ENCODE measurements at places on chromosomes 1 and 21.

DNA sequence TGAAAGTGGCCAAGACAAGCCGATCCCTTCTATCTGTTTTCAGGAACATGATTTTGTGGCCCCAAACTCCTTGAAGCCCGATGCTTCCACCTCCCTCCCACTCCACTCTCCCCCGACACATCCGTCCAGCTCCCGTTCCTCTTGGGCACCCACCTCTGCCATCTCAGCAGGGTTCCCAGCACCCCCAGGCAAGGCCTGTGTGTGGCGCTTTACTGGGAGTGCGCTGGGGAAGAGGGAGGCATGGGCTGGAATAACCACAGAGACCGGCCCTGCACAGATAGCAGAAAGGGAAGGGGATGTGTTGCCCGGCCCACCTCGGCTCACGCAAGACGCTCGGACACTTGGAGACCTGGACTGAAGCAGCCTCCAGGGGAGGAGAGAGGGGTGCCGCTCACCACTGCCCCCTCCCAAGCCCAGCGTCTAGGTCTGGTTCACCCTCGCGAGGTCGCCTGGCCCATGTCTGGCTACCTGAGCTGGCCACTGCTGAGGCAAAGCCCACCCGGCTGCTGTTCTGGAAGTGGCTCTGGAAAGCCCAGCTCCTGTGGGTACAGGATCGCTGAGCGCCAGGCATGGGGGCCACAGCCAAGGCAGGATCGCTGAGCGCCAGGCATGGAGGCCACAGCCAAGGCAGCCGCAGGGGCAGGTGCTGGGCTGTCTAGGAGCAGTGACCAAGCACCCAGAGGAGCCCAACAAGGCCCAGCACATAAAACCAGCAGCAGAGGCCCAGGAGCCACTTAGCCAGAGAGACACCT lies 23.8 kb upstream of the COL18A1 start:
- DNase-seq = no peak

DNA sequence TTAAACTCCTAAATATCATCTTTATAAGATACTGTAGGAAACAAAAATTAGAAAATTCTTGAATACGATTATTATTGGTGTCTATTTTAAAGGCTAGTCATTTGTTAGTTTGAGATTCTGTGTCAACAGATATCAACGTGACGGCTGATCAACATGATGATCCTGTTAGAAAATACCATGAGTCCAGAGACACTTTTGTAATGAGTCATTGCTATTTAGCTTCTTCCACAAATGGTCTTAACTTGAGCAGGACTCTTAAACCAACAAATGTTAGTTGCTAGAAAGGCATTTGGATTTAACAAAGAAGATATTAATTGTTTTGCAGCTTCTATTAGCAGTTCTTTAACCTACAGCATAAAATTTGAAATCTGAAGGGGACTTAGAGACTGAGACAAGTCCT lies 131.2 kb downstream of the TGFB2 start:
- no peak for DNase-seq

- no peak for DNase-seq
These were observed 1.8 kb downstream of the NPPA start for GRCh38 chr1:11845641-11846335.

GRCh38 chr1:88079036-88079435 lies 605.0 kb upstream of the PKN2 start:
- no peak for DNase-seq

GRCh38 chr1:162856260-162856659 lies 4.7 kb downstream of the CCDC190 start:
- no peak for DNase-seq

- DNase-seq = no peak
These were observed 7.3 kb downstream of the WDR26 start for GRCh38 chr1:224427346-224427745.

DNA sequence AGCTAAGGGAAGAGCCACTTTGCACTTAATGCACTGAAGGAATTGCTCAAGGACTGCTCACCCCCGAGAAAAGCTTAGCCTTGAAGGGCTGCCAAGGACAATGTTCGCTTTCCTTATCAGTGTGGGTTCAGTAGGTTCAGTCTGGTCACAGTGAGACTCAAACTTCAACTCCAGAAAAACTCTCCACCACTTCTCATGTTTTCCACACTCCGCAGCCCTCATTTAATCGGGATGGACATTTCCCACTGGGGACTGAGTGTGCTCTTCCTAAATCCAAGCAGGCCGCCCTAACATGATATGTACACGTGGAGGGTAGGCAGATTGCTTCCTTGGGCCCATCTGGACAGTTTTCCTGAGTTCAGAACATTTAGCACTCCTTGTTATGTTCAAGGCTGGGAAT lies 19.5 kb downstream of the SUSD4 start:
- DNase-seq = no peak

- DNase-seq = no peak
These were observed 482 bp downstream of the SLC2A5 start for GRCh38 chr1:9068981-9069325.

DNA sequence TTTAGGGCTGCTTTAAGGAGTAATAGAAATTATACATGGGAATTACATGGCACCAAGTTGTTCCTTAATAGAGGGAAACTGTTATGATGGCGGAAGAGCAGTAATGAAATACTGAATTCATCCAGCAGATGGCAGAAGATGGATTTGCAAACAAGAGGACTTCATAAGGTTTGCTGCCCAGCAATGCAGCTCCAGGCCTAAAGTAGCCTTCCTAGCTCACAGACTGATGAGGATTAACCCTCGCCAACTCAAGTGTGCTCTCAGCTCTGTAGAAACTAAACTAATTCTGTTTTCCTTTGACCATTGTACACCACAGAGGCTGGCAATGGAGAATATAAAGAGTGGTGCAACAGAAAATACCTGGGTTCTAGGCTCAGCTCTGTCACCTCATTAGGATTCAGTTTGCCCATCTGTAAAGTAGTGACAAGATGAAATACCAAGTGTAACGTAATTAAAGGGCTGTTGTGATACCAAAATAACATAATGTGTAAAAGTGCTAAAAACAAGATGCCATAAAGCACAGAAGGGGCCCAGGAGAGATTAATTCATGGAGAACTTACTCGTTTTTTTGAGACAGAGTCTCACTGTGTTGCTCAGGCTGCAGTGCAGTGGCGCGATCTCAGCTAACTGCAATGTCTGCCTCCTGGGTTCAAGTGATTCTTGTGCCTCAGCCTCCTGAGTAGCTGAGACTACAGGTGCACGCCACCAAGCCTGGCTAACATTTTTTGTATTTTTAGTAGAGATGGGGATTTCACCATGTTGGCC lies 102.4 kb upstream of the SERBP1 start:
- peak; percentile 10 for DNase-seq

- peak; percentile 91 for DNase-seq
These were observed 3.8 kb downstream of the FBXO2 start for GRCh38 chr1:11650331-11650991.

- no peak for DNase-seq
These were observed 160.9 kb downstream of the PTPRU start for GRCh38 chr1:29397256-29397590.

GRCh38 chr1:47682786-47683350 lies 245.0 kb downstream of the FOXD2 start:
- no peak for DNase-seq

GRCh38 chr1:198350456-198350855 lies 190.0 kb downstream of the ATP6V1G3 start:
- no peak for DNase-seq

GRCh38 chr21:18603261-18603660 lies 199.7 kb upstream of the TMPRSS15 start:
- no peak for DNase-seq

DNA sequence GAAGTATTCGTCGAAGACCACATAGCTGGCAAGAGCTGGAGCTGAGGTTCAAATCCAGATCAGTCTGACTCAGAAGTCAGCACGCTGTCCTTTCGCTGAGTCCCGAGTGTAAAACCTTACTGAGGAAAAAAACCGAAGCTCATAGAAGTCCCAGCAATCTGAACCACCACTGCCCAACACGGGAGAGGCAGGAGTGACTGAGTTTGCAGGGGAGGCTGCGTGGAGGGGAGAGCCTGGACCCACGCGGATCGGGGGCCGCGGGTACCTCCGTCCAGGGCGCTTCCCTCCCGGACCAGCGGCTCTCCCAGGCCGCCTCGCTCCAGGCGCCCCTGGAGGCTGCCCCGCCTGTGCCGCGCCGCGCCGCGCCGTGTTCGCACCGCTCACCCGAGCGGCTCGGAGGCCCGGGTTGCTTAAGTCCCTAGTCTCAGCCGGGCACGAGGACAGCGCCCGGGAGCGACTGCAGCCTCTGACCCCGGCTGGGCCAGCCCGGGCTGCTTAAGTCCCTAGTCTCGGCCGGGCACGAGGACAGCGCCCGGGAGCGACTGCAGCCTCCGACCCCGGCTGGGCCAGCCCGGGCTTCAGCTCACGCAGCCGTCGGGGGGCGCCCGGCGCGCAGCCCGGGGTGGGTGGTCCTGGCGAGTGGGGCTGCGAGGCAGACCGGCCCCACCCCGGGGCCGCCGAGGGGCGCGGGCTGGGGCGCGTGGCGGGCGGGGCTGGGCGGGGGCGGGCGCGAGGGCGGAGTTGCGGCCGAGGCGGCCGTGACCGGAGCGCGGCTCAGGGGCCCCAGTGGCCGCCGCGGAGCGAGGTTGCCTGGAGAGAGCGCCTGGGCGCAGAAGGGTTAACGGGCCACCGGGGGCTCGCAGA lies at the start of gene ADAMTSL4:
Gene ADAMTSL4 (plus strand): TSS at position 777 of the 864 bp plus-strand sequence. CDS start 2,881 bp downstream, outside the sequence.
- peak; percentile 56 for DNase-seq

GRCh38 chr1:113747376-113747775 lies 11.9 kb downstream of the PHTF1 start:
- DNase-seq = no peak

GRCh38 chr1:200991097-200991614 lies 32.4 kb downstream of the KIF21B start:
- no peak for DNase-seq

DNA sequence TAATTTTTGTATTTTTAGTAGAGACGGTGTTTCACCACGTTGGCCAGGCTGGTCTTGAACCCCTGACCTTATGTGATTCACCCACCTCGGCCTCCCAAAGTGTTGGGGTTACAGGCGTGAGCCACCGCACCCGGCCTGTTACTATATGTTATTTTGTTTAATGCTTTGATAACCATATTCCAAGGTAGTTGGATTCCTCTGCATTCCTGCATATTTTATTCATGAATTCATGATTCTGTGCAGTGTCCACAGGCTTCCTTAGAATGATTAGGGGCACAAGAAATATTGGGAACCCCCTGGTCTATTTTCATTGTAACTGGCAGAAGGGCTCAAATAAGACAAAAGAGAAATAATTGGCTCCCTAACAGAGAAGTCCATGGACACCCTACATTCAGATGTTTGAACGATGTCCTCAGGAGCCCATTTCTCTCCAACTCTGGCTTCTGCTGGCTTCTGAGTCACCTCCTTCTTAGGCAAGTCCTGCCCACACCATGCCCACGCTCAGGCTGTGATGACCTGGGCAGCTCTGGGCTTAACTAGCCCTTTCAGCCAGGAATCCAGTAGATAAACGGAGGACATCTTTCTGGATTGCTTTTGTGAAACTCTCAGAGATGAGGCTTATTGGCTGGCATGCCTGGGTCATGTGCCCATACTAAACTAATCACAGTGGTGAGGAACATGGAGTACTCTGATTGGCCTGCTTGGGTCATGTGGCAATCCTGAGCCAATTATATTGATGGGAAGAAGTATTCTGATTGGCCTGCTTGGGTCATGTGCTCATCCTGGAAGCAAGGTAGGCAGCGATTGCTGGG lies 32.6 kb downstream of the TNFRSF8 start:
- no peak for DNase-seq

DNA sequence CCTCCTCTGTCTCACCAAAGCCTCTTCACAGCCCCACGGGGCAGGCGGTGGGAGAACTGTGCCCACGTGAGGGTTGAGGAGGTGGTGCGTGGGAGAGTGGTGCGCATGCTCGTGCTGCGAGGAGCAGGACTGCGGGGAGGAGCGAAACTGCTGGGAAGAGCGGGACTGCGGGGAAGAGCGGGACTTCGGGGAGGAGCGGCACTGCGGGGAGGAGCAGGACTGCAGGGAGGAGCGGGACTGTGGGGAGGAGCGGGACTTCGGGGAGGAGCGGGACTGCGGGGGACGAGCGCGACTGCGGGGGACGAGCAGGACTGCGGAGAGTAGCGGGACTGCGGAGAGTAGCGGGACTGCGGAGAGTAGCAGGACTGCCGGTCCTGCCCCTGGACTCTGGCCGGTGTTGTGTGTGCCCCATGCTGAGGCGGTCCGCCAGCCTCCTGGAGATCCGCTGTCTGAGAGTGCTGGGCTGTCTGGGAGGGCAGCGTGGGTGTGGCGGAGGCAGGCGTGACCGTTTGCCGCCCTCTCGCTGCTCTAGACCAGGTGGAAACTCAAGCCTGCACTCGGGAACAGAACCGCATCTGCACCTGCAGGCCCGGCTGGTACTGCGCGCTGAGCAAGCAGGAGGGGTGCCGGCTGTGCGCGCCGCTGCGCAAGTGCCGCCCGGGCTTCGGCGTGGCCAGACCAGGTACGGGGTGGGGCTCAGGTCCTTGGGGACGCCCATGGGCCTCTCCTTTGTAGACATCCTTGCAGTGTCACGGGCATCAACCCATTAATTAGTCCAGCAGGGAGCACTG lies 24.6 kb downstream of the TNFRSF1B start:
- DNase-seq = no peak

- peak; percentile 57 for DNase-seq
These were observed 911 bp downstream of the GNB1 start for GRCh38 chr1:1889847-1890505.

DNA sequence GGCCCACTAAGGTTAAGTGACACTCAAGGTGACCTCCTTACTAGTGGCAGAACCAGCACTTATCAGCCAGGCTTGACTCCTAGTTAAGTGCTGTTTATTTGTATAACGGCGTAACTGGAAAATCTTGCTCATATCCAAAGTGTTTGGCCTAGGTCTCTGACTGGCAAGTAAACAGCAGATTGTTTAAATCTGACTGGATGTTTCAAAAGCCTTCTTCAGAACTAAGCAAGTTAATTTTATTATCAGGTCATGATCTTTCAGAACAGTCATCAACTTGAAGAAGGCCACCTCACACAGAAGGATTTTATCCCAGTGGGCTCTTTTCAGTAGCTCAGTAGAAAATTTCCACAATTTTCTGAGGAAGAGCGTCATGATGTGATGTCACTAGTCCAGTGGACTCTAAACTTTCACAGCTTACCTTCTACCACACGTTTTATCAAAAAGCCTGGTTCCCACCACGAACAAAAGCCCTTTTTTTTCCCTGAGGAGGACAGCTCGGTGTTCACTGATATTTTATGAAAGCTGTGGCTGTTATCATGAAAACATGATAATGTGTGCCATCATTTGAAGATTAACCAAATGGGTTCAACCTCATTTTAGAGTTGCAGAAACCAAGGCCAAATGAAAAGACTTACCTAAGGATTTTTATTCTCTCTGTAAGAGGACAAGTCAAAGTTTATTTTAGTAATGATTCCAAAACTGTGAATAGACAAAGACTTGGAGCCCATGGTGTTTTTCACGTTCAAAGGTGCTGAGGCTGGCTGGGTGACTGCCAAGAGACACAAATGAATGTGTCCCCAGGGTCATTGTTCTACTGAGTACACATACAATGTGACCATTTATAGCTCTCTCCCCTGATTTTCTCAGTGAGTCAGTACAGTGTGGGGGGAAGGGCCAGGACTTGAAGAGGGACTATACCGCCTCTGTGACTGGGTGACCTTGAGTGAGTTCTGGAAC lies 9.1 kb downstream of the SGIP1 start:
- no peak for DNase-seq

Measured in activated CD4-positive, alpha-beta memory T cell treated with anti-CD3 and anti-CD28 coated beads for 36 hours (primary cell).